Naive thymus-derived CD4-positive, alpha-beta T cell (primary cell): ENCODE measurements at places on chromosomes 5 and 9.

- DNase-seq: no peak
Measured at GRCh38 chr5:120848883-120849282, 384.8 kb downstream of the PRR16 start.

GRCh38 chr5:177500685-177501522 is 3.5 kb upstream of the PDLIM7 start:
- peak; percentile 78 for DNase-seq

- DNase-seq: no peak
Measured at GRCh38 chr5:170097934-170098333, 7.8 kb upstream of the FOXI1 start.

DNA sequence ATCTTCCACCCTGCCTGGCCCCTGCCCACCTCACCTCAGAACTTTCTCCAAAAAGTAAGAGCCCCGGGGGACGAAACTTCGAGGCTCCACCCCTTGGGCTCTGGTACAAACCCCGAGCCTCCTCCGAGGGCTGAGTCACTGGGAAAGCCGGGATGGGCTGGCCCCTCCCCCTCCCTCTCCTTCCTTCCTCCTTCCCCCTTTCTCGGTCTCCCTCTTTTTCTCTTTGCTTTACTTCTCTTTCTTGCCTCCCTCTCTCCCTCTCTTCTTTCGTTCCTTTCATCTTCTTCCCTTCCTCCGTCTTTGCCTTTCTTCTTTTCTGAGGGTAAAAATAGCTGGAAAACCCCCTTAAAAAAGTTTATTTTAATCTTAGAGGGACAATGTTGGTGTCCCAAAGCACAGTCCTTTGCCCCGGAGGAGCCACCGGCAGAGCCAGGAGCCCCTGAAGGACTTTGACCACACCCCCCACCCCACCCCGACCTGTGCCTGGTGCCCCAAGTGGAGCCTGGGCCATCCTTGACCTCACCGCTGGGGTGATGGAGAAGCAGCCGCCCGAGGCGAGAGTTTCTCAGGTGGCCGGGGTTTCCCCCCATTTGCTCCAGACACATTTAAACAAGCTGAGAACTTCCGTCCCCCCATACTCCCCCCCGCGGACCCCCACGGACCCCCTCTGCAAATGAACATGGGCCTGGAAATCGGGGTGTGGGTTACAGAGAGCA is 5.7 kb upstream of the NOTCH1 start:
- DNase-seq: no peak

GRCh38 chr5:142356349-142356715 is 31.5 kb upstream of the SPRY4 start:
- DNase-seq: no peak

GRCh38 chr9:131310833-131311554 is 21.5 kb downstream of the PLPP7 start:
- peak; percentile 55 for DNase-seq

DNA sequence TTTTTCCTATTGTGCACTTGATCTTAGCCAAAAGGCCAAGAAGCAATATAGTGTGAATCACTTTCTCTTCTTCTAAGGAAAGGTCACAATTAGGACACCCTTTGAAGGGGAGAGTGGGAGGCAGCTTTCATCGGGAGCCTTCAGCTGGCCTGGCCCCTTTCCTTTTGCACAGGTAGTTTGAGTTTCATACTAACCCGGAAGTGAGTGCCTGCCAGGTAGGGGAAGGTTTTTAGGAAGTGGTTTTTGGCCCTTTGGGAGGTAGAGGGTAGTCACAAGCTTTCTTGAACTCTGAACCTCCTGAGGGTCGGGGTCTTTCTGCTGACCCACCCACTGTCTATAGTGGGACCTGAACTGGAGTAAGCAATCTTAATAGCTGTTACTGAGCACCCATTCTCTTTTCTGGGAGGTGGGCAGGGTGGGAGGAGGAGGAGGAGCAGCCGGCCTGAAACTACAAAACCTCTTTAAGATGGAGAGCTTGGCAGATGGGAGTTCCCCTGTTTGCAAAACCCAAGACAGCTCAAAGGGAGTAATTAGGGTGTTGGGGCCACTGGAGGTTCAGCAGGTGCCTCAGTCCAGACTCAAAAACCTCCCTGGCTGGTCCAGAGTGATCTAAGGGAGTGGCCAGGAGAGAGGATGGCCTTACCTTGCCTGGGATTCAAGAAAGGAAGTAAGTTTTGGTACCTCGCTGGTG is 6.0 kb downstream of the LARP1 start:
- DNase-seq: peak; percentile 33

GRCh38 chr5:68287976-68288706 is 72.6 kb downstream of the PIK3R1 start:
- DNase-seq: peak; percentile 48
